Stimulated activated CD8-positive, alpha-beta memory T cell treated with anti-CD3 and anti-CD28 coated beads, Interleukin-4, amount 100 ng/mL, for 1 hour (primary cell): ENCODE measurements at places on chromosomes 12 and 14.

DNA sequence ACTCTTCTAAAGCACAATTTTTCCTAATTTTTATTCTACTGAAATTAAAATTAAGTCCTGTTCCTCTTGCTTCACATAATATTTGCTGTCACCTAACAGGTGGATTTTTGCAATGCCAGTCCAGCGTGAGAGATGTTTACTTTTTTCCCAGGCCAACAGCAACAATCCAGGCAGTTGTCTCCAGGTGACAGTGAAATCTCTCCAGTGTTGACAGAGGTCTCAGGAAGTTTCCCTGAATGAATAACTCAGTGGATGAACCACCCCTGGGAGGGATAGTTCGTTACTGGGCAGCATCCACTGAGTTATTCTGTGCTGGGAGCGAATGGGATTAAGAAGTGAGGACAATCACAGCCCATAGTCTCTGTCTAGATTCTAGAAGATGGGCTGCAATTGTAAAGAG is 7.1 kb upstream of the NT5DC3 start:
- no peak for DNase-seq

DNA sequence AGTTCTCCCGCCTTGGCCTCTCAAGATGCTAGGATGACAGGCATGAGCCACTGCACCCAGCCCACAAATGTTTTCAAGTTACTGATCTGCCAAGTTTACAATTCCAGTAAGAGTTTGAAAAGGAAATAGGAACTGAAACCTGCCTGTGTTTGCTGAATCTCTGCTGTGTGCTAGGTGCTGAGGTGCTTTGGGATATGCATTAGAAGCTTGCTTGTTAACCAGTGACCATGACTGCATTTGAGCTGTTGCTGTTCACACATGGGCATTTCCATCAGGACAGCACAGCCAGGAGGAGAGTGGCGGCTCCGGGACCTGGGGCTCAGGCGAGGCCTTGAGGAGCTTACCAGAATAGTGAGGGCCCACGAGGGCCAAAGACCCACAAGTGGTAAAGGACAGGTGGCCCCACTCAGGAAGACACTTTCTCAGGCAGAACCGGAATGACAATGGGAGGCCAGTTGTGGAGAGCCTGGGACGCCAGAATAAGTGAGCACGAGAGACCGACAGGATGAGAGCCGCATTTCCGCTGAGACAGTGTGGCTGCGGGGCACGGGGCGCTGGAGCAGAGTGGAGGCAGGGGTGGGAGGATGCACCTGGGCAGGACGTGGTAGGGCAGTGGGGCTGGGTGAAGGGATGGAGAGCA is 54.5 kb upstream of the MMP17 start:
- no peak for DNase-seq

DNA sequence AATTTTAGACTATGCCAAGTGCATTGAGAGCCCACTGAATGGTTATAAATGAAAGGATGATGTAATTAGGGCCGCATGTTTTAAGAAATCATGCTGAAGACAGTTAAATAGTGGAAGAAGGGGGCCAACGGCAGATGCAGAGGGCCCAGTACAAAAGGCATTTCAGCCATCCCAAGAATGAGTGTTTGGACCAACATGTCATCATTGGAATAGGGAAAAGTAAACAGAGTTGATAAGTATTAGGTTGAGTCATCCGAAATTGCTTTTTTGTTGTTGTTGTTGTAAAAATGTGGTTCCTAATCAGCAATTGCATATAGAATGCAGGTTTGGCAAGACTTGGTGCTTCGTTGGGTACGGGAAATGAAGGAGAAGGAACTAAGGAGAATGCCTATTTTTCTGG is 29.5 kb downstream of the BMP4 start:
- no peak for DNase-seq

DNA sequence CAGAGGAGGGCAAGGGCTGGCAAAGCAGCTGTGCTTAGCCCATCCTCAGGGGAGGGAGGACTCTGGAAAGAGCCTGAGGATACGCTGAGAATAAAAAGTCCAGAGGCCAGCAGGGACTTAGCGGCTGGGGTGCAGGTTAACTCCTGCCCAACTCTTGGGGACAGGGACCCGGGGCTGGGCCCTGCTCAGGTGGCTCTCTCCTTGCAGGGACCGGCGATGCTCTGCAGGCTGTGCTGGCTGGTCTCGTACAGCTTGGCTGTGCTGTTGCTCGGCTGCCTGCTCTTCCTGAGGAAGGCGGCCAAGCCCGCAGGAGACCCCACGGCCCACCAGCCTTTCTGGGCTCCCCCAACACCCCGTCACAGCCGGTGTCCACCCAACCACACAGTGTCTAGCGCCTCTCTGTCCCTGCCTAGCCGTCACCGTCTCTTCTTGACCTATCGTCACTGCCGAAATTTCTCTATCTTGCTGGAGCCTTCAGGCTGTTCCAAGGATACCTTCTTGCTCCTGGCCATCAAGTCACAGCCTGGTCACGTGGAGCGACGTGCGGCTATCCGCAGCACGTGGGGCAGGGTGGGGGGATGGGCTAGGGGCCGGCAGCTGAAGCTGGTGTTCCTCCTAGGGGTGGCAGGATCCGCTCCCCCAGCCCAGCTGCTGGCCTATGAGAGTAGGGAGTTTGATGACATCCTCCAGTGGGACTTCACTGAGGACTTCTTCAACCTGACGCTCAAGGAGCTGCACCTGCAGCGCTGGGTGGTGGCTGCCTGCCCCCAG is 2.8 kb downstream of the B3GNT4 start:
- no peak for DNase-seq

DNA sequence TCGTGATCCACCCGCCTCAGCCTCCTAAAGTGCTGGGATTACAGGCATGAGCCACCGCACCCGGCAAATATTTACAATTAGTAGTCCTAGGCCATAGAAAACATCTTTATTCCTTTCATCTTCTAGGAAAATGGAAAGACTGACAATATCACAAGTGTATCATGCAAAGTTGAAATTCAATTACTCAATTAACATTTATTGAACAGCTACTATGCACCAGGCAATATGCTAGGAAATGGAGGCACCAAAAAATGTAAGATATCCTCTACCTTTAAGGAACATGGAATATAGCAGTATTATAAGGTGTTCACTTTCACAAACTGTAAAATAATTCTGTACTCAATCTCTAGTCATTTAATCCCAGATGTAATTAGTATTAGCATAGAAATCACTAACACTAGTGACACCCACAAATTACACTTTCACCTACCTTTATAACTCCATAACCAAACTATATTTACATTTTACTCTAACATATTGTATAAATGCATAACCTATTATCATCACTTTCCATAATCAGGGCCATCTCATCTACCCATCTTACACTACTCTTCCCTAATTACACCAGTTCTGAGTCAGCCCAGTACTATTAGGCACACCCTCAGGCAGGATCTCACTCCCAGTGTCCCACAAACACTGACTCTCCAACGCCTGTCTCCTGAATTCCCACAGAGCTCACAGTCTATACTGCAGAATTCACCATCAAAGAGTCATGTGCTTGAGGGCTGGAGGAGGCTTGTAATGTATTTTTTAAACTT is 10.4 kb downstream of the CORO1C start:
- no peak for DNase-seq

GRCh38 chr14:78535041-78535440 is 364.9 kb downstream of the NRXN3 start:
- no peak for DNase-seq

DNA sequence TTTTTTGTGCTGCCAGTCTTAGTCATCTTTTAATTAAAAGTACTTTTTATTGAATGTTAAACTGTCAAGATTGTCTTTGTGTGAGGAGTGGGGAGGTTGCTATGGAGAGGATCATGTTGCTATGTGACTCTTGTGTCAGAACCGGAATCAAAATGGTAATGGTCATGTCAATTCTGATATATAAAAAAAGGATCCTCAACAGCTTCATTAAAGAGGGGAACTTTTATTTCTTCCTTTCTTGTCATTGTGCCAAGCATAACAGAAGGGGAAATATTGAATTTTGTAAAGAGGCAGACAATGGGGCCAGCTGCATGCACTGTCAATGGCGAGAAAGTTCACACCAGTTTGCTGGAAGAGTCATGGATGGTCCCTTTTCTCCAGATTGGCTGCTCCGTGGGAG is 564.8 kb downstream of the VRK1 start:
- DNase-seq, result no peak

GRCh38 chr12:63934936-63935335 is 90.4 kb downstream of the SRGAP1 start:
- no peak for DNase-seq

DNA sequence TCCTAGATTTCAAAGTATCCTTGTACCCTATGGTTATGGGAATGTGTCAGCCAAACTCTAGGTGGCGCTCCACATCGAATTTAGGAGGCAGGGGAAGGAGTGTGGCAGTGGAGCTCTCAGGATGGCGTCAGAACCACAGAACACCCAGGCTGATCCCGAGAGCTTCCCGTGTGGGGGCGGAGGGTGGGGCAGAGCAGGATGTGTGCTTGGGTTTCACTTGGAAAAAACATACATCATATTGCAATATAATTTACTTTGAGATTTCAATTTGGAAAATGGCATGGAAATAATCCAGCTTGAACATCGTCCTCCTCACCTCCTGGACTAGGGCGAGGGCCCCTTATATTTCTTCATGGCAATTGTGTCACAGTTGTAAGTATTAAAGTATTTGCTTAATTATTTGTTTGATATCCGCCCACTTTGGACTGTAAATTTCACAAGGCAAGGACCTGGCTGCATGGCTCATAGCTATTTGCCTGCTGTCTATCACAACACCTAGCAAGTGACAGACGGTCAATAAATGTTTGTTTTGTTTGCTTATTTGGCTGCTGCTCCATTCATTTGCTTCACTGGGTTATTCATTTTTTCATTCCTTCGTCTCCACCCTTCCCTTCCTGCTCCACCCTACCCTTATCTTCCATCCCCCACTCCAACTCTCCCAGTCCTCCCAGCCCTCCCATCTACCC is 221.5 kb upstream of the HMGA2 start:
- no peak for DNase-seq

DNA sequence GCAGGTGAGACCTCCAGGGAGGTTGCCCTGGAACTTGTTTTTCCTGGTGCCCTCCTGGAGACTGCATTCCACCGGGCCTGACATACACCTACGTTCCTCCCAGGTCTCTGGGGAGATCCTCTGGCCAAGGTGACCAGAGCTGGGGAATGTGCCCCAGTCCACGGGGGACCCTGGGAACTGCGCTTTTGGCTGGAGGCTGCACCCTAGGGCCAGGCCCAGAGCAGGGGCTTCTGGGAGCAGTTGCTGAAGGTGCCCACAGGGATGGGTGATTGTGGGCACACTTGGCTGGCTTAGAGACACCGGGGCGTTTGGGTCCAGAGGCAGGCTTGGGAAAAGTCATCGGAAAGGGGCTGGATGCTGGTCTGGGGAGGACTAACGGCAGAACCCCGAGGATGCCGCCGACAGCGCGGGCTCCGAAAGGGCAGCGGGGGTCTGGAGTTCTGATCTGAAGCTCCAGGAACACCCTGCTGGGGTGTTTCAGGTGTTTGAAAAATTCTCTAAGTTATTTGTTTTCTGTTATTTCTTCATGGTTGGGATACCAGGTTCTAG is 36.5 kb upstream of the TDRD9 start:
- DNase-seq, result no peak

GRCh38 chr14:30355431-30355913 is 203.5 kb upstream of the G2E3 start:
- DNase-seq, result no peak

- DNase-seq, result peak; percentile 39
Measured at GRCh38 chr12:7092229-7092985, at the start of gene C1R. TSS of gene C1R (minus strand) at chr12:7092445. CDS start at chr12:7092388, 57 bp downstream.

DNA sequence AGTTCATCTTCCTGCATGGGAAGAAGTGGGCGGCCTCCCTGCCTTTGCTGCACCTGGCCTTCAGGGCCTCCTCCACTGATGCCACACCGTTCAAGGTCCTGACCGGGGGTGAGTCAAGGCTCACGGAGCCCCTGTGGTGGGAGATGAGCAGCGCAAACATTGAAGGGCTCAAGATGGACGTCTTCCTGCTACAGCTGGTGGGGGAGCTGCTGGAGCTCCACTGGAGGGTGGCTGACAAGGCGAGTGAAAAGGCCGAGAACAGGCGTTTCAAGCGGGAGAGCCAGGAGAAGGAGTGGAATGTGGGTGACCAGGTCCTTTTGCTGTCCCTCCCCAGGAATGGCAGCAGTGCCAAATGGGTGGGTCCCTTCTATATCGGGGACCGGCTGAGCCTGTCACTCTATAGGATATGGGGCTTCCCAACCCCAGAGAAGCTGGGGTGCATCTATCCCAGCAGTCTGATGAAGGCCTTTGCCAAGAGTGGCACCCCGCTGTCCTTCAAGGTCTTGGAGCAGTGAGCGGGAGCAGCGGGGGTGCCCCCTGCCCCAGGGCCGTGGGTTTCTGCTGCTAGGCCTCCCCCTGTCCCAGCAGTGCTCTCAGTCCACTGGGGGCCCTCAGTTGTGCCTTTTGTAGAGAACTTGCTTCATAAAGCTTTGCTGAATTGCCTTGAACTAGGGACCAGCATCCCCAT is 12.4 kb downstream of the CBLN3 start:
- no peak for DNase-seq

GRCh38 chr12:126425264-126425663 is 1360.0 kb downstream of the AACS start:
- DNase-seq, result no peak

GRCh38 chr14:83559721-83560120 is 1970.2 kb upstream of the FLRT2 start:
- no peak for DNase-seq

DNA sequence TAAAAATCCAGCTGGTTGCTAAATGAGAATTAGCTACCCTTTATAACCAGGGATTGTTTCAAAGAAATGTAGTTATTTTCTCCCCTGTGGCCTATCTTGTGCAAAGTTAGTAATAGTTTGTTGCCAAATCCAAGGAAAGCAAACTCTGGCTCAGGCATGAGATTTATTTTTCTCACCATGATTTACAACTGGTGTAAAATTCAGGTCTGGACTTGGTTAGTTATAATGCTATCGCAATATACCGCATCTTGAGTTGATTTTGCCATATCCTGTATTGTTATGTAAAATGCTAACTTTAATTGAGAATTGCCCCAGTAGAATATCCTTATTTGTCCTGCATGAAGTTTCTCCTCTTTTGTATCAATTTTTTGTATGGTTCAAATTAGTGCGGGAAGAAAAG is 135.5 kb downstream of the CRADD start:
- DNase-seq, result no peak

DNA sequence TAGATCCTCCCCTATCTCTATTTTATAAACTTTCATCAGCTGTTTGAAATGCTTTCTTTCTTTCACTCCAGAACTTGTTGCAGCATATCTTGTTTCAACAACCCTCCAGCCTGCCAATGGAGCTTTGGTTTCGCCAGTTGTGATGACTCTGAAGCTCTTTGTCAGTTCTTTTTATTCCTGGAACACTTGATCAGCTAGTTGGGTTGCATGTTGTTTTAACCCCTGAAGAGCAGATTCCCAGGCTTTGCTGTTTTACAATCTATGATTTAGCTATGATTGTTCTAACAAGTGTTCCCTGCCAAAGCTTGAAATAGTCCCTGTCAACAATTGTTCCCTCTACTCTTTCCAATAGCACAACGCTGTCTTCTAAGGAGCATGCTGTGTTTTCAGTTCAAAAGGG is 50.6 kb upstream of the FUT8 start:
- no peak for DNase-seq

- DNase-seq, result no peak
Measured at GRCh38 chr12:46546634-46547273, 174.2 kb upstream of the SLC38A2 start.
